Activated CD4-positive, alpha-beta memory T cell treated with anti-CD3 and anti-CD28 coated beads, Interleukin-2, amount 10 ng/mL, durations not matched to agents 7 days and 5 days (primary cell): ENCODE measurements at places on chromosomes 1 and 21. TPM values are rescaled to one million over a fixed set of nuclear protein-coding genes. Genes with fewer than 3 reads are reported as not detected.

GRCh38 chr1:204396015-204396583, 15.5 kb downstream of the PPP1R15B start:
- no peak for DNase-seq

HSD11B1 gene
- total RNA-seq, result 11.4 TPM

DNA sequence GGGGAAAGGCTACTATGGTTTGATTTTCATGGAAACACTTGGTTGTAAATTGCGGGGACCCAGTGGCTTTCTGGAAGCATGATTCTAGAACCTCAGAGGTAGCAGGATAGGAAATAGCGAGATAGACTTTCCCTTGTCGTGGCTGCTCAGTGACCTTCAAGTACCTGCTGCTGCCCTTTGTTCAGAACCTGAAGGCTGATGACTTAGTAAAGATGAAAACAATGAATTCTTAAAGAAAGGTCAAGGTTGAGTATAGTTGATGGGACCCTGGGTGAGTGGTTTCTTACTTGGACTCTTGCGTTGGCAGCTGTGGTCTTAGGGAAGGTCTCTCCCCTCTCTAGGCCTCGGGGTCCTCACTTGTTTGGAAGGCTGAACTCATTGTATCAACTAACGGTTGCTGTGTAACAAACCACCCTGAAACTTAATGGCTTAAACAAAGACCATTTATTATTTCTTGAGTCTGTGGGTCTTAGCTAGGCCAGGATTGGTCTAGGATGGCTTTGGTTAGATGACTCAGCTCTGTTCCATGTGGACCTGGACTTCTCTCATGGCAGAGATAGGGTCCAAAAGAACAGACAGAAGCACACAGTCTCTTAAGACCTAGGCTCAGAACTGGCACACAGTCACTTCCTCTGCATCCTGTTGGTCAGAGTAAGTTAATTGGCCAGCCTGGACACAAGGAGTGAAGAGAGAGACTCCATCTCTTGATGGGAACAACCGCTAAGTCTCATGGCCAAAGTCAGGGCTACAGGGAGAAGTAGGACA, 89.2 kb upstream of the SELENON start:
- DNase-seq, result no peak

- no peak for DNase-seq
Measured at GRCh38 chr1:68745011-68745410, 248.1 kb upstream of the DEPDC1 start.

FAAH gene
- total RNA-seq, result 4.3 TPM

CRP gene
- total RNA-seq, result not detected

DNA sequence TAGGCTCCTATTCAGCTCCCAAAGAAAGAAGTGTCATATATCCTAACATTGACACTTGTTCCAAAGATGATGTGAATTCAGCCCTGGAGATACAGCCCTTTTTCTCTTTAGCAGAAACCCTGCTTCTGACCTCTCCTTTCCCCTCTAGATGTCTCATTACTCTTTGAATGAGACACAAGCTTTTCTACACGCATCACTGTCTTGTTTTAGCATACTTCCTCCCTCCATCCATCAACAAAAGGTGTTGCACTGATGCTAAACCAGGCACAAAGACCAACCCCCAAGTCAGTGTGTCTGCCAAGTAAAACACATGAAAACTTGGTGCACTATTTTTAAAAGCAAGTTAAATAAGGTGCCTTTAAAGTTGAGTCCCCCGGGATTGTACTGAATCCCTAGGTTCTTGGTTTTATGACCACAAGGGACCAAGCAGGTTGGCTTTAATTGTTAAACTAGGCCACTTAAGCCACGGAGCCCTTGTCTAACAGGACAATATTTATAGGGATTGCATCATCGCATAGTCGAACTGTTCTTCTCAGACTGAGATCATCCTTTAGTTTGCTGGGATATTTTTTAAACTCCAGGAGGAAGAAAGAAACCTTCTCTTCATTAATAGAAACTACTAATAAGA, 101.0 kb upstream of the GUCA2B start:
- DNase-seq, result no peak

IGSF21 gene
- not detected for total RNA-seq
